Eye (tissue), 1 donor: ENCODE measurements at places on chromosomes 5 and 9.

GRCh38 chr9:5575000-5575399 is 53.9 kb upstream of the RIC1 start:
- no peak for DNase-seq

- no peak for DNase-seq
Measured at GRCh38 chr5:103951776-103952175, 389.2 kb upstream of the NUDT12 start.

DNA sequence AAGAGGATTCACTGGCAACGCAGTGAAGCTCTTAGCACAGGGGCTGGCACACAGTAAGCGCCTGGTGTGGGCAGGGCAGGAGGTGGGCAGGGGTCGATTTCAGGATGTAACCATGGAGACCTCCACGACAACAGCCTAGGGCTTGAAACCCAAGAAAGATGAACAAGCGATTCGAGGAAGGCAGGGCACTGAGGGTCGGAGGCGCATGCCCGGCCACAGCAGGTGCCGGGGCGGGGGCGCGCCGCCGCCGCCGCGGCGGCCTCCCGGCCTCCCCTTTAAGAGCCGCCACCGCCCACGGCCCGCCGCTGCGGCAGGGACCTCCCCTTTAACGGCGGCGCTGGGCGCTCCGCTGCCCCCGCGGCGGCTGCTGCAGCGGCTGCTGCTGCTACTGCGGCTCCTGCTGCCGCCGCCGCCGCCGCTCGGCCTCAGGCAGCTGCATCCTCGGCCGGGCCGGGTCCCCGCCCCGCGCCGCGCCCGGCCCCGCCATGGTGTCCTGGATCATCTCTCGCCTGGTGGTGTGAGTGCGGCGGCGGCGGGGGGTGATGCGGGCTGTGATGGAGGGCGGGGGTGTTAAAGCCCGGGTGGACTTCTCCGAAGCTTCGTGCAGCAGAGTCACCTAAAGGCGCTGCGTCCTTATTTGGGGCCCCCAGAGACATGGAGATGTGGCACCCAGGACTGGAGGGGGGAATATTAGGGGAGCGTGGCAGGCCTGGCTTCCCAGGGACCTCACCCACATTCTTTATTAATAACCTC is at the start of gene REEP2:
Gene REEP2 (plus strand): TSS at position 334 of the 753 bp plus-strand sequence. CDS start 152 bp downstream, at position 486.
- DNase-seq = peak; percentile 86

DNA sequence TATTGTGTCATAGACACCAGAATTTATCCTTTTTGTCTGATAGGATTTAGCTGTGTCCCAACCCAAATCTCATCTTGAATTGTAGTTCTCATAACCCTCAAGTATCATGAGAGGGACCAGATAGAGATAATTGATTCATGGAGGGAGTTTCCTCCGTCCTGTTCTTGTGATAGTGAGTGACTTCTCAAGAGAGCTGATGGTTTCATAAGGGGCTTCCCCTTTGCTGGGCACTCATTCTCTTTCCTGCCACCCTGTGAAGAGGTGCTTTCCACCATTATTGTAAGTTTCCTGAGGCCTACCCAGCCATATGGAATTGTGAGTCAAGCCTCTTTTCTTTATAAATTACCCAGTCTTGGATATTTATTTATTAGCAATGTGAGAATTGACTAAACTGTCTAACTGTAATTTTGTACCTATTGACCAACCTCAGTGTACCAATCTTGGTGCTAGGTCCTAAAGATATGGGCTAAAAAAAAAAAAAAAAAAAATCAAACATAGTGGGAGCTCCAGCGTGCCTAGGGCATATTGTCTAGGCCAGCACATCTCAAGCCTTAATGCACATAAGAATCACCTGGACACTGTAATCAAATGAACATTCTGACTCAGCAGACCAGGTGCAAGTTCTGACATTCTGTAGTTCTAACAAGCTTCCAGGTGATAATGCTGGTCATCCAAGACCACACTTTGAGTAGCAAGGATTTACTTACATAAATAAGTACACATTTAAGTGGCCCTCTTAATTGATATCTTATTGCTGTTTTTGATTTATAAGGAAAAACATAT is 30.5 kb downstream of the ST8SIA4 start:
- no peak for DNase-seq

- peak; percentile 82 for DNase-seq
Measured at GRCh38 chr9:36037549-36038122, 923 bp downstream of the RECK start.

GRCh38 chr5:68661237-68661636 is 432.6 kb upstream of the SLC30A5 start:
- DNase-seq = no peak

GRCh38 chr5:112657804-112658203 is 79.9 kb upstream of the APC start:
- DNase-seq = no peak

DNA sequence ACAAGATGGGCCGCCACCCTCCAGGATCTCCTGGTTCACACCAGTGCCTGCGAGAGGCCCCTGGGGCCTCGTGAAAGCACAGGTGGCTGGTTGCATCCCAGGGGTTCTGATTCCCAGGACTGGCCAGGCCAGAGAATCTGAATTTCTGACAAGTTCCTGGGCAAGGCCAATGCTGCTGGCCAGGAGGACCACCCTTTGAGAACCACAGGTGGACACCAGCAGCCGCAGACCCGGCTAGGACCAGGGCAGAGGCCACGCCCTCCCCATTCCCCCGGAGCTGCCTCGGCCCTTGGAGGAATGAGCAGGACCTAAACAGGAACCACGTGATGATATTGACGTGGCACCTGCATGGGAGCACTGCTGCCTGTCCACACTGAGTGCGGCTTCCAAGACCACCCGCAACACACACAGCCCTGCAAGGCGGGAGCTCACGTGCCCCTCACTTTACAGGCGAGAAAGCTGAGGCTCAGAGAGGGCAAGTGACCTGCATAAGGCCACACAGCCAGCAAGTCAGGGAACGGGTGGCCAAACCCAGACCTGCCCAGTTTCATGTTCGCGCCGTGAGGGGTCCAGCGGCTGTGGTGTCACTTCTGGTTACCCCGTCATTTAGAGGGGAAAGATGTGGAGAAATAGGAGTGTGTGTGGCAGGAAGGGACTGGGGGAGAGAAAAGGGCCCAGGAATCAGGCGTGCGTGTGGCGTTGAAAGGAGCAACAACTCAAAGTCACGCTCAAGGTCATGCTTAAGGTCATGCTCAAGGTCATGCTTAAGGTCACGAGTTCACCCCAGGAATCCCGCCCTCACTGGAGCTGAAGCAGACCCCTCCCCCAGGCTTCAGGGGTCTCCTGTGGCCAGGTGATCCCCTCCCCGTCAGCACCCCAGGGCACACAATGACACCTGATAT is 105.9 kb upstream of the IER5L start:
- DNase-seq = no peak

DNA sequence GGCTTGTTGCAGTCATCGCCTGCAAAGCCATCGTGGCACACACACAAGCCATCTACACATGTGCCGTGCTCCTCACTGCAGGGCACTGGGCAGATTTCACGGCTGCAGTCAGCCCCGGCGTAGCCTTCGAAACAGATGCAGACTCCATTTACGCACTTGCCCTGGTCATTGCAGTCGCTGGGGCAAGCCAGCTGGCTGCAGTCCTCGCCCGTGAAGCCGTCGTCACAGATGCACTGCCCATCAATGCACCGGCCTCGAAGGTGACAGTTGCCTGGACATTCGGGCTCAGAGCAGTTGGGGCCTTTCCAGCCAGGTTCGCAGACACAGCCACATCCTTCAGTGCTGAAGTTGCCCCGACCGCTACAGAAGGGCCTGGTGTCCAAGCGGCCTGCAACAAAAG is 31.1 kb downstream of the TNC start:
- no peak for DNase-seq

DNA sequence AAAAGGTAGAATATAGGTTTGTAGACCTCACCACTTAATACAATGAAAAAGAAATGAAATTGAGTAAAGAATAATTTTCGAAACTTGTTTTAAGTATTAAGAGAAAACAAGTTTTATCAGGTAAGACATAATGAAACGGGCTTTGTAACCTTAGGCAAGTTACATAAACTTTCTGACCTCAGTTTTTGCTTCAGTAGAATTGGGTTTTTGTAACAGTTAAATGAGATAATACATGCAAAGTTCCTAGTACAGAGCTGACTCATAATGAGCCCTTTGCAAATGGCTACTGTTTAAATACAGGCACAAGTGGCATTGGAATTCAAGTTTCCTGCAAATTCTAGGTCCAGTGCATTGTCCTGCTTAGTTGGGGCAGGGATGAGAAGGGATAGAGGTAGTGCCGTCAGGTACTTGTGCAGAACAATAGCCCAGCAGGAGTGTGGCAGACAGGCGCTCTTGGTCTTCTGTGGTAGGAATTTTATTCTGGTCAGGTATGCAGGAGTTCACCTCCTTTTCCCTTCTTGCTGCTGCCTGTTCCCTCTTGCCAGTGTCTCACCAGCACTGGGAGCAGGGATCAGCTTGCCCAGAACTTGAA is 203.8 kb downstream of the PBX3 start:
- DNase-seq = no peak

DNA sequence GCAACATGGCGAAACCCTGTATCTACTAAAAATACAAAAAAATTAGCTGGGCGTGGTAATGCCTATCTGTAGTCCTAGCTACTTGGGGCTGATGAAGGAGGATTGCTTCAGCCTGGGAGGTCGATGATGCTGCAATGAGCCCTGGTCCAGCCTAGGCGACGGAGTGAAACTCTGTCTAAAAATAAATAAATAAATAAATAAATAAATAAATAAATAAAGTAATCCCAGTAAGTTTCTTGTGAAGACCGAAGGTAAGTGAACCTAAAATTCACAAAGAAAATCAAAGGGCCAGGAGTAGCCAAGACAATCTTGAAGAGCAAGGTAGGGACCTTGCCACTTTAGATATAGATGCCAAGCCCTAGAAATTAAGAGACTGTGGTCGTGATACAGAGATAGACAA is 68.1 kb upstream of the DHFR start:
- DNase-seq = no peak

DNA sequence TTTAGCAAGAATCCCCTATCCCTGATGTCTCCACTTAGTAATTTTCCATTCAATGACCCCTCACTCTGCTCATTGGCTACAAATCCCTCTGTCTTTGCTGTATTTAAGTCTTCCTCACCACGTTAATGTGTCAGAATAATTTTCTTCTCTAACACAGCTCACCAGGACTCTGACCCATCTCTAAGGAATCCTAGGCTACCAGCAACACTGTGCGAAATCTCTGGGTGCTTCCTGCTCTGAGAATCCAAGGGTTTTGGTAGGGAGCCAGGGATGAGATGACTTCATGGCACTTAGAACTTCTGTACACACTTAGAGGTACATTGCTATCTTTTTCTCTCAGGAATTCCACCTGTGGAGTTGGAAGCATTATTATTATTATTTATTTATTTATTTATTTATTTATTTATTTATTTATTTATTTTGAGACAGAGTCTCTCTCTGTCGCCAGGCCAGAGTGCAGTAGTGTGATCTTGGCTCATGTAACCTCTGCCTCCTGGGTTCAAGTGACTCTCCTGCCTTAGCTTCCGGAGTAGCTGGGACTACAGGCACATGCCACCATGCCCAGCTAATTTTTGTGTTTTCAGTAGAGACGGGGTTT is 53.5 kb downstream of the FOXI1 start:
- DNase-seq = no peak

DNA sequence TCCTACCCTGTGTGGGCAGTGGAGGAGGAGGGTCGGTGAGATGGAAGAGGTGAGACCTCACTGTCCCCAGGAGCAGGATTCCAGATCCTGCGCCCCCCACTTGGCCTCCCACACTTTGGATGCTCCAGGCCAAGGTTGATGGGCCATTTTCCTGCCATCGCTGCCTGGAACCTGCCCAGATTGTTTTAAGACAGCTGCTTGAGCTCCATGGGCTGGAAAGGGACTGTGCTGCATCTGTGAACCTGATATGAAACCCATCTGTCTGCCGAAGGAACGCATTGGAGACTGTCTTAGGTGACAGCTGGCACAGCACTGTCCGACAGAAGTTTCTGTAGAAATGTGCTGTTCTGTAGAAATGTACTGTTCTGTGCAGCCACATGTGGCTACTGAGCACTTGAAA is 72.7 kb upstream of the SLC25A48 start:
- peak; percentile 12 for DNase-seq

DNA sequence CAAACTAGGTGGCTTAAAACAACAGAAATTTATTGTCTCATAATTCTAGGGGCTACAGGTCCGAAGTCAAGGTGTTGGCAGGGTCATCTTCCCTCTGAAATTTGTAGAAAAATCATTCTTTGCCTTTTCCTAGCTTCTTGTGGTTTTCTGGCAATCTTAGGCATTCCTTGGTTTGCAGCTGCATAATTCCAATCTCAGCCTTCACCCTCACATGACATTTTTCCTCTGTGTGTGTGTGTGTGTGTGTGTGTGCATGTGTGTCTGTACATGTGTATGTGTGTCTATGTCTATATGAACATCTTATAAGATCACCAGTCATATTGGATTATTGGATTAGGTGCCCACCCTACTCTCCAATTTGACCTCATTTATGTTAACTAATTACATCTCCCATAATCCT is 330.6 kb downstream of the CHSY3 start:
- DNase-seq = no peak

DNA sequence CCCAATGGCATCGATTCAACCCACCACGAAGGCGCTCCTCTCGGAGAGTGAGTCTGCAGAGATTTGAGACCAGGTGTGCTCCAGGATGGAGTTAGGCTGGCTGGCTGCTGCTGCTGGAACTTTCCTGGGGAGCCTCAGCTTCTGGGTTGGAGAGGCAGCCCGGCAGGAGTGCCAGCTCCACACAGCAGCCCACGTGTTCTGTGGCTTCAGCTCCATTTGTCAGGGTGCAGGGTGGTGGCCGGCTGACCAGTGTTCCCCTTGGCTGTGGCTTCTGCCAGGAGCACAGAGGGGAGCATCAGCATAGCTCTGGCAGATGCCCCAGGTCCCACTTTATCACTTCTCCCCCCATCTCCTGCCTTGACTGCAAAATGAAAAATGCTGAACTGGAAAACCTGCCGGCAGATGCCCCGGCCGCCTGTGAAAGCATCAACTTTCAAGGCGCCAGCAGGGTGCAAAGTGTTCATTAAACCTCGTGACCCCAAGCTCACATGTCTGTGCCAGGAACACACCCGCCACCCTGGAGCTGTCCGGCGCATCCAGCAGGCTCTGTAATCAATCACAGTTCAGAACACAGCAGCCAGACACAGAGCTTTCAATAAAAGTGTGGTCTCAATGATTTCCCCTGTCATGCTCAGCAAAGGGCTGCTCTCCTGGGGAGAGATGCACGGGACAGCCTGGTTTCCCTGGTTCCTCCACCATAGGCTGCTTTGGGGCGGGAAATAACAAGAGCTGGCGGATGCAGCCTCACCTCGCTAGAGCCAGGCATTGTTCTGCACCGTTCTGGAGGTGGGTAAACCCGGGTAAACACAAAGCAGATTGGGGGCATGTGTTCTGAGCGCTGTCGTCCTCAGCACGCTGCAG is 53.2 kb downstream of the TRIP13 start:
- DNase-seq = peak; percentile 79

- DNase-seq = no peak
Measured at GRCh38 chr5:61440596-61440995, 108.5 kb downstream of the ZSWIM6 start.

DNA sequence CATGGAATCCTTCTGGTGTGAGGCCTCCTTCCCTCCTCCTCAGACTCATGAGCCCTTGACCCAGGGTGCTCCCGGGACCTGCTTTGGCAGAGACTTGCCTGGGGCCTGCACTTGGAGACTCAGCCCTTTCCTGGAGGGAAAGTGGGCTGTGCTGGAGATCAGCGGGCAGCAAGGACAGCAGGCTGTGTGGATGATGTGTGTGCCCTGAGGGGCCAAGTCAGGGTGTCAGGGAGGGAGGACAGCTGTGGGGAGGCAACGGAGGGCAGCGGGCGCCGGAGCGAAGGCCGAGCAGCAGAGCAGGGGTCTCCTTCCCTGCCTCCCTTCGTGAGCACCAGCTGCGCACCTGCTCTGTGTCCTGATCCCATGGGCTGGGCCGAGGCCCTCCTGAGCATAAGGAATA is 6.1 kb upstream of the CSF2 start:
- no peak for DNase-seq
